ENCODE measurements at places on chromosomes 7 and 10. TPM values are rescaled to one million over a fixed set of nuclear protein-coding genes. Genes with fewer than 3 reads are reported as not detected.

- DNase-seq = peak; percentile 63
Measured at GRCh38 chr7:21028186-21028585, 241.5 kb upstream of the SP8 start.

- no peak for DNase-seq
Measured at GRCh38 chr7:44580945-44581878, 819 bp downstream of the TMED4 start.

DNA sequence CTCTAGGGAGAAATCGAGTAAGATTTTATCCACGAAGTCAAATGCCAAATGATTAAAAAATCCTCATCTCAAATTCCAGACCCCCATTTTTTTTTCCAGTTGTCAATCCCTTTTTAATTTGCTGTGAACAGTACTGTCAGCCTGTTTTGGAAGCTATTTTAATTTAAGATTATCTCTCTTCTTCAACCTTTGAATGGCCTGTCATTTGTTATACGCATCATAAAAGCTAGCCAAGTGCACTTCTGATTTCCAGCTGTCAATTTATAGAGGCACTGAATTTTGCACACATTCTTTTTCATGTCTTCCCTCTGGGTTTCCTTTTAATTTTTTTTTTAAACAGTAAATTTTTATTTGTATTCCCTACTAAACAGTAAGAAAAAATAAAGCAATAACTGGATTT lies 336.4 kb upstream of the HGF start:
- DNase-seq = no peak

EBF3 gene
- total RNA-seq = not detected

DNA sequence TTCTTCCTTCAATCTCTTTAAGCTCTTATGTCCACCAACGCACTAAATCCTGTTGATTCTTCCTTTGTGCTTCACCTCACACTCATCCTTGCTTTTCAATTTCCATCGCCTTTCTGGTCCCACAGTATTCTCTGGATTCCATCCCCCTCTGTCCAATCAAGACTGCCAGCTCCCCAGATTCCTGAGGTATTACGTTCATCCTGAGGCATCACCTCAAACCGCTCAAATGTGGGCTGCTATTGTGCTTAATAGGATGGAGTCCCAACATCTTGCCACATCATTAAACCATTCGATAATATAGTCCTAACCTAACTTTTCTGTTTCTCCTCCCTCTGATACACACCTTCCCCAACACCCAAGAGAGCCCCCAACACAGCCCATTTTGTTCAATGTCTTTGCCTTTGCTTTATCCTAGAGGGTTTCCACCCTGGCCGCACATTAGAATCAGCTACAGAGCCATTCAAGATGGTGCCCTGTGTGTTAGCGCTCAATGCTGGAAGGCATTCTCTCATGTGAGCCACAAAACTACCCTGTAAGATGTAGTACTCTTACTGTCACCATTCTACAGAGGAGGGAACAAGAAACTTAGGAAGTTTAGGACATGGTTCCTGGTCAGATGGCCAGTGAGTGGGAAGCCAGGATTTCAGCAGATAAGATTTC lies 79.5 kb upstream of the LEP start:
- DNase-seq = no peak

DNA sequence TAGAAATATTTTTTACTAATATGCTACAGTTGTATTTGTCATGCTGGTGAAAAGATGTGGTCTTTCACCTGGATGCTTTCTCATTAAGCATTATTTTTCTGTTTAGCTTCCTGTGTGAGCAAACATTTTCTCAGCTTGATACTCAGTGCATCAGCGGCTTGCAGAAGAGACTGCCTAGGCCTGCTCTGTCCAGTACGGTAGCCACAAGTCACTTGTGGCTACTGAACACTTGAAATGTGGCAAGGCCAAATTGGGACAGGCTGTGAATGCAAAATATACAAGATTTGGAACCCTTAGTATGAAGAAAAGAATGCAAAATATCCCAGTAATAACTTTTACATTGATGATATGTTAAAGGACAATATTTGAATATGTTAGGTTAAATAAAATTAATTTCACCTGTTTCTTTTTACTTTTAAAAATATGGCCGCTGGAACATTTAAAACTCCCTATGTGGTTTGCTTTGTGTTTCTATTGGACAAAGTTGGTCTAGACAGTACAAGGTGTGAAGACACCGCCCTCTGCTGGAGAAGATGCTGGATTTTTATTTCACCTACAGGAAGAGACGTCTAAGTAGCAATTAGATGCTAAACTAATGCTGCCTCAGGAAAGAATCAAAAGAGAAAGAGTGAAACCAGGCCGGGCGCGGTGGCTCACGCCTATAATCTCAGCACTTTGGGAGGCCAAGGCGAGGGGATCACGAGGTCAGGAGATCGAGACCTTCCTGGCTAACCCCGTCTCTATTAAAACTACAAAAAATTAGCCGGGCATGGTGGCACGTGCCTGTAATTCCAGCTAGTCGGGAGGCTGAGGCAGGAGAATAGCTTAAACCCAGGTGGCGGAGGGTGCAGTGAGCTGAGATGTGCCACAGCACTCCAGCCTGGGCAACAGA lies 5.3 kb downstream of the SRGN start:
- peak; percentile 59 for DNase-seq

ZNF488 gene
- total RNA-seq = 2.1 TPM

MLLT10 gene
- total RNA-seq = 15.8 TPM

- no peak for DNase-seq
Measured at GRCh38 chr7:47188653-47189315, 393.1 kb downstream of the TNS3 start.

DNA sequence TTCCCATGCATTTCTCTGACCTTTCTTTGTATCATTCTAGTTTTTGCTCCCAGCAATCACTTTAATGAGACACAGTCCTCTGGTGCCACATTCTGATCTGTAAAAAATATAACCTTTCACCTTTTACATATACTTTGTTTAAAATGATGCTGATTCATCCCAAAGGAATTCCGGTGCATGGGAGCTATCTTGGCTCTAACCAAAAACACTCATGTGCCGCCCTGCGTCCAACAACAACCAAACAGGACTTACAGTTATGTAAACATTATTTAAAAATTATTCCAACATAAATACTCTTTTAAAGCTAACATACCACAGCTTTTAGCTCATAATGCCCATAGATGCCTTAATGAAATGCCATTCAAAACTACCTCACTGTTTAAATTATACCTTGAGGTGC lies 7.7 kb upstream of the OPALIN start:
- no peak for DNase-seq

DNA sequence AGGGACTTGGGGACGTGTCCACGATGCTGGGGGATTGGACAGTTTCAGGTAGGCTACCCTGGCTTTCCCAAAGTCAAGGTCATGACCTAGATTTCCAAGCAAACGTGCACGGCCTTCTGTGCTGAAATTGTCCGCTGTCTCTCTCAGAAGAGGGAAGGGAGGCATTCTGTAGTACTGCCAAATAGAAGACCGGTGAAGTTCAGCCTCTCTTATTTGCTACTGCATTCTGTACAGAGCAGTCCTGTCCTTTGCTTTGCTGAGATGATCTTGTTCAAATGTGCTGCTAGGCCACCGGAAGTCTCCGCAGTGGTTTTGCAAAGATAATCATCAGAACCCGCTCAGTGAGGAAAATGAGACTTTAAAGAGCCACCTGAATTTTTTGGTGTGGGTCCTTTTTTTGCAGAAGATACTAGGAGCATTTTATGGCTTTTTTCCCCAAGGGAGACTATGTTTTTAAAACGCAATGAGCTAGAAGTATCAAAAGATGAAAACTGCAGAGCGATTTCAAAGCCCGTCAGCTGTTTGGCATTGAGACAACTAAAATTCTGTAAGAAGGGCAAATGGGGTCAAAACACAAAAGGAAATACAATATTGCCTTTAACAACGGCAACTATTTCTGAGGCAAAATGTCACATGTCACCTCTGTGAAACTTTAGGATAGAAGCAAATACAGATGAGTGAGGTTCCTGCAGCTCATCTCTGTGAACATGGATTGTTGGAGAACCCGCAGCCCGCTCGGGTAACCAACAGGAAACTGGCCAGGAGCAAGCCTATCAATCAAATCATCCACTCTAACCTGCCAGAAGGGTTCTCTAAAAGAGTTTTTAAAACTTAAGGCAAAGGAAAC lies 1.3 kb upstream of the NMT2 start:
- no peak for DNase-seq

GRCh38 chr7:97002555-97003261 lies 2.6 kb upstream of the DLX6 start:
- no peak for DNase-seq

GRCh38 chr10:15591431-15591830 lies 128.3 kb downstream of the ITGA8 start:
- no peak for DNase-seq

ARHGEF35 gene
- 5.3 TPM for total RNA-seq

MMP21 gene
- not detected for total RNA-seq

- DNase-seq = no peak
Measured at GRCh38 chr10:69005704-69006485, 17.3 kb downstream of the KIFBP start.

DNA sequence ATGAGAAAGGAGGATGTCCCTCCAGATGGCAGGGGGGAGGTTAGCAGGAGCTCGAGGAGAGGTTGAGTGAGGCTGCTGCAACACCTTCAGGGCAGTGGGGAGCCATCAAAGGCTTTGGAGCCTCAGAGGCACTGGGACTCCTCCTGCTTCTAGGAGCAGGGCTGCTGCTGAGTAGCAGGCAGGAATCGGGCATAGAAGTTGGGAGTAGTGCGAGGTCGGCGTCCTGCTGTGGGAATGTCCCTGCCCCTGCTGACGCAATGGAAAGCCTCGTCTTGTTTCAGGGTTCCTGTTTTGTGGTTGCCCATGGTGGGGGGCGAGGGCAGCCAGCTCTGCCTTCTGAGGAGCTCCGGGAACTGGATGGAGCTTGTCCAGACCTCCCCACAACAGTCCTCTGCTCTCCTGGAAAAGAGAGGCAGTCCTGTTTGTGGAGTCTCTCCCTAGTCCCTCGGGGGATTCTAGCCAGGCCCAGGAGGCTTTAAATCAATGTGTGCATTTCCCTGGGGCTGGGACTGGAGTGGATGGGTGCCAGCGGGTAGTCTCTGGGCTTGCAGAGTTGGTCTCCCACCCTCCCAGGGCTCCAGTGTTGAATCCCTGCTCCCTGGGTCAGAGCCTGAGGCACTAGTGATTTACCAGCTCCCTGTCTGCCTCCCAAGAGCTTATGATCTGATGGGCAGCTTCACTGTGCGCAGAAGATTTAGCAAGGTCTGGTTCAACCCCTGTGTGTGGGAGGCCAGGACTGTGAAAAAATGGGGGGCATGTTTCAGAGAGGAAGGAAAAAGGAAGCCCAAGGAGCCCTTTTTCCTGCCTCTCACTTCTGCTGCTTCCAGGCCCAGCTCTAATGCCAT lies 98.7 kb upstream of the PPIF start:
- DNase-seq = no peak

BTBD16 gene
- total RNA-seq = 0.51 TPM

GRCh38 chr7:30143748-30144251 lies 9.0 kb downstream of the MTURN start:
- peak; percentile 35 for DNase-seq

- DNase-seq = no peak
Measured at GRCh38 chr10:132836832-132837540, 51.0 kb upstream of the NKX6-2 start.

GRCh38 chr7:133309333-133309732 lies 56.5 kb downstream of the EXOC4 start:
- DNase-seq = no peak

- no peak for DNase-seq
Measured at GRCh38 chr10:57320416-57320815, 947.3 kb downstream of the IPMK start.

DNA sequence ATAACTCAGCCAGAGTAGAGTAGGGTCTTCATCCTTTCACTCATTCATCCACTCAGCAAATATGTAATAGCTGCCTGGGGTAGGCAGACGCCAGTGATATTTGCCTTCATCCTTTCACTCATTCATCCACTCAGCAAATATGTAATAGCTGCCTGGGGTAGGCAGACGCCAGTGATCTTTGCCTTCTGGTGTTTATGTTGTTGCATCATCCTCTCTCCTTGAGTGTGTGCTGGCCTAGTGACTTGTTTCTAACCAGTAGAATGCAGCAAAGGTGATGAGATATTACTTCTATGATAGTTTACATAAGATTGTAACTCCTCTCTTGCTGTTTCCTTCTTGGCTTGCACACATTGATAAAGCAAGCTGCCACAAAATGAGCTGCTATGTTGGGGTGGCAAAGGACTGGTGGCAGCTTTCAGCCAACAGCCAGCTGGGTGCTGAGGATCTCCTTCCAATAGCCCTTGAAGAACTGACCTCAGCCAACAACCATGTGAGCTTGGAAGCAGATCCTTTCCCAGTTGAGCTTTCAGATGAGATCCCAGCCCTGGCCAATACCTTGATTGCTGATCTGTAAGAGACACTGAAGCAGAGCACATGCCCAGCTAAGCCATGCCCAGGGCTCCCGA lies 23.2 kb upstream of the MTPN start:
- DNase-seq = no peak

GRCh38 chr7:118148930-118149329 lies 35.0 kb upstream of the LSM8 start:
- no peak for DNase-seq
